AG04449 (cell line): ENCODE measurements at places on chromosomes 13 and 19.

DNA sequence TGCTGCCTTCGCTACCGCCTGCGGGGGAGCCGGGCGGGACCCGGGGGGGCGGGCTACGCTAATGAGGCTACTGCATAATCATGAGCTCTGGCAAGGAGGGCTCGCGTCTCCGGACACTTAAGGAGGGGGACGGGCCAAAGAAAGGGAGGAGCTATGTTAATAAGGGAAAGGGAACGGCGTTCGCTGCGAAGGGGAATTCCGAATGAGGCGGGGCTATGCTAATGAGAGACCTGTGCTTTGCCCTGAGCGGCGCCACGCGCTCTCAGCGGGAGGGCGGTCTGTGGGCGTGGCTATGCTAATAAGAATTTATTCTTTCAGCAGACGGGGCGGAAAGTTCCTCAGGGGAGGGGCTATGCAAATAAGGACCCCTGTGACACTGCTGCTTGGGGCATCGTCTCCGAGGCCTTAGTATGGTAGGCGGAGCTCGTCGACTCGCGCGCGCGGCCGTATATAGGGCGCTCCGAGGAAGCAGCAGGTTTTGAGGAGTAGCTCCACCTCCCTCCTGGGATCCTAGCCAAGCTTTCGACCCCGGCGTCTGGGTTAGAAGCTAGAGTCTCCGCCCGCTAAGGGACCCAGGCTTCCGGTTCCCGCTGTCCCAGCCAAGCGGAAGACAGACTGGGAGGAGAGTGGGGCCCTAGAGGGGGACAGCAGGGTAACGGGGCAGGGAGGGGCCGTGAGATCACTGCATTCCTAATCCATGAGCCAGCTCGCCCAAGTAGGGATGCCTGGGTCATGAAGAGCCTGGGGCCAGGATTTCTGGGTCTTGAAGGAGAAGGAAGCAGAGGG is at the start of gene RRAS:
Gene RRAS, minus strand, starts transcription at position 31 of the 786 bp plus-strand sequence. CDS start 45 bp downstream, outside the sequence.
- peak; percentile 99 for DNase-seq

DNA sequence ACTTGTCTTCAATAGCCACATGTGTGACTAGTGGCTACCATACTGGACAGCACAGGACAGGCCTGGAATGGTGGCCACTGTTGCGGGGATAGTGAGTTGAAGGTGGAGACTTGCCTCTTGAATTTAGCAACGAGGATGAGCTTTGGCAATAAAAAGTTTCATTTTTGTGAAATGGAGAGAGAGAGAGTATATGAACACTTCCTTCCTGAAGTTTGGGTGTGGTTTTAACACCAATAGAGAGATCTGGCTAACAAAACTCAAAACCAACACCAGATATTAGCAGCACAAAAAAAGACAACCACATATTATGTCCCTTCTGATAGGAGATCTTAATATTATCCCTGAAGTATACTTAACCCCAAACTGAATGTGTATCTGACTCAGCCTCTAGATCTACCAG is 6.3 kb upstream of the LRFN3 start:
- DNase-seq: no peak

DNA sequence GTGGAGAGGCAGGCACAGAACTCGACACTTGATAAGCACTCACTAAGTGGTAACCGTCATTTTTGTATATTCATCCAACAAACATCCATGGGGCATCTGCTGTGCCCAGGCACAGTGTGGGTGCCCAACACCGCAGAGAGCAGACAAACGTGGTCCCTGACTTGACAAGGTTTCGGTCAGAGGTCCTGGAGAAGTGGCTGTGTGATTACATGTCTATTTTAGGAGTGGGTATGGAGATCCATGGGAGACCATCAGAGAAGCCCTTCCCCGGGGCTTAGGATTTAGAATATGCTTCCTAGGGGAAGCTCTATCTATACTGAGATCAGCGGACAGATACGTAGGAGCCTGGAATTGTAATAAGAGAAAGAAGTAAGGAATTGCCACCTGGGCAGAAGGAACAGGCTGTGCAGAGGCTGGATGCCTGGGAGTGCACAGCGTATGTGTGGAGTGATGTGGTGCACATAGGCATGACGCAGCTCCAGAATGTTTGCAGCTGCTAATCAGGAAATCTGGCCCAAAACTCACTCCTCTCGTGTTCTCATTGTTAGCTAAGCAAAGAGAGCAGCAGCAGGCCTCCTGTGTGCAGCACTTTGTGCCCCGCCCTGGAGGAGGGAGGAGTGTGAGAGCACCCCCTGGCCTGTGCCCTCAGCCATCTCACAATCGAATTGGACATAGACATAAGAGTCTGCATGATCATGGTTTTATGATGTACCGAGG is 23.0 kb upstream of the IRS2 start:
- DNase-seq: no peak

DNA sequence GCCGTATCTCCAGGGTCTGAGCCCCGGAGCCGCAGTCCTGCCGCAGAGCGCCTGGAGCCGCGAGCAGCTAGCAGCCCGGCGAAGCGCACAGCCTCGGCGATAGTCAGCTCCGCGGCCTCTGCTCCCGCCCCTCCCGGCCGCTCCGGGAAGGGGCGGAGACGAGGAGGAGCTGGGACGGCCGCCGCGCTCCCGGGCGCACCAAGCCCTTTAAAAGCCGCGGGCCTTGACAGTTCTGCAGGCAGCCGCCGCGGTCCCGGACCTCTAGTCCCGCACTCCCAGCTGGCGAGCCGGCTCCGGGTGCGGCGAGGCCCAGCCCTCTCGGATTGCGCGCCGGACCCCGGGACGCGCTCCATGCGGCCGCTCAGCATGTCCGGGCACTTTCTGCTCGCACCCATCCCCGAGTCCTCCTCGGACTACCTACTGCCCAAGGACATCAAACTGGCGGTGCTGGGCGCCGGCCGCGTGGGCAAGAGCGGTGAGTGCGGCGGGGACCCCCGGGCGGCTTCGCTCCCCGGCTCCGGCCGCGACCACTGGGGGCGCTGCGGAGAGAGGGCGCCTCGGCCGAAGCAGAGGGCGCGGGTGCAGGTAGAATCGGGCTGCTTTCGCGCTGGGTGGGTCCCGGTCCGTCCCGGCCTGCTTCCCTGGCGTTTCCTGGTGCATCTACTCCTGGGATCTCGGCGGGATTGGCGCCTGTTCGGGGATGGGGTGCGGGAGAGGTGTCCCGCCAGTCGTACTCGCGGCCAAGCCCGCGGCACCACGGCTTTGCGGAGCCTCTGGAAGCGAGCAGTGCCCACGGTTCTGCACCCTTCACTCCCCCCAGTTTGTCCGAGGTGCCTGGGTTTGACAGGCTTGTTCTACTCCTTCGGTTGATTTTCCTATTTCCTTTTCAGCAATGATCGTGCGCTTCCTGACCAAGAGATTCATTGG is at the start of gene RASL11A:
Gene RASL11A, plus strand, starts transcription at position 237 of the 927 bp plus-strand sequence. Its CDS starts 115 bp downstream, at position 352.
- DNase-seq: no peak

- DNase-seq: no peak
Observed at GRCh38 chr19:17420475-17420924, 653 bp downstream of the MVB12A start.

DNA sequence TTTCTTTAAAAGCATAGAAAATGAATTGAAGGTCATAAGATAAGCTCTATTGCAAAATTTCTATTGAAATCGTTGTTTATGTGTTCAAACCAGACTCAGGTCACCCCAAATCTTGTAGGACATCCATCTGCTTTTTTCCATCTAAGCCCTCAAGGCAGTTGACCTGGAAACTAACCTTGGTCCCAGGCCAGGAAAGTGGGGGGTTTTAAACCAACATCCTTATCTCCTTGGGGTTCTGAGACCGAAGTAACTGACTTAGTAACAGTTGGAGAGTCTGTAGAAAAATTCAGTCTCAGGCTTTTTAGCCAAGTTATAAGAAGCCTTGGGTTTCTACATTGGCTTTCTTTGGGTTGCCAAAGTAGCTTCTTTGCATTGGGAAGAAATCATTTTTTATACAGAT is 23.4 kb downstream of the ZNF507 start:
- DNase-seq: no peak

DNA sequence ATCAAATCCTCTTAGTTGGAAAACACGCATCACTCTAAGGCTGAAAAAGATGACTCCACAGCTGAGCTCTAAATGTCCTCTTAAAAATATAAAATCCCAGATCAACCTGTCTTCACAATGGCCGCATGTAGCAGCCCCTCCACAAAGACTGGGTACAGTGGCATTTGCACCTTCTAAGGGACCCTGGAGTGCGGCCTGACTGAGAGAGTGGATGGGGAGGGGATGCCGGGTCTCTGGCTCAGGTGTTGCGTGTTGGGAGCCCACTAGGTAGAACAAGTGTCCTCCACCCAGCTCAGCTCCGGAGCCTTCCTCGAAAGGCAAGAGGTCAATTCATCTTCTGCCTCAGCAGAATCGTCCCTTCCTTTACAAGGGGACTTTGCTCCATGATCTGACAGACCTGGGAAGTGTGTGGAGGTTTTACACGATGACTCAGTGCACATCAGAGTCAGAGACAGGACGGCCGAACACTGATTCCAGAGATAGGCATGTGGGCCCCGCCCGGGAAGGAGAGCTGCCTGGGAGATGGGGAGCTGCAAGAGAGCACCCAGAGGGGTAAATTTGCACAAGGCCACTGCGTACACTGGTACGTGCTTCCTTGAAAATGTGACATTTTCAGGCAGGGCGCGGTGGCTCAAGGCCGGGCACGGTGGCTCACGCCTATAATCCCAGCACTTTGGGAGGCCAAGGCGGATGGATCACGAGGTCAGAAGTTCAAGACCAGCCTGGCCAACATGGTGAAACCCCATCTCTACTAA is 23.5 kb upstream of the SLC15A1 start:
- no peak for DNase-seq

- DNase-seq: no peak
Observed at GRCh38 chr19:21256722-21257121, 72.5 kb downstream of the ZNF708 start.

- no peak for DNase-seq
Observed at GRCh38 chr13:41012536-41012935, 6.6 kb downstream of the ELF1 start.

DNA sequence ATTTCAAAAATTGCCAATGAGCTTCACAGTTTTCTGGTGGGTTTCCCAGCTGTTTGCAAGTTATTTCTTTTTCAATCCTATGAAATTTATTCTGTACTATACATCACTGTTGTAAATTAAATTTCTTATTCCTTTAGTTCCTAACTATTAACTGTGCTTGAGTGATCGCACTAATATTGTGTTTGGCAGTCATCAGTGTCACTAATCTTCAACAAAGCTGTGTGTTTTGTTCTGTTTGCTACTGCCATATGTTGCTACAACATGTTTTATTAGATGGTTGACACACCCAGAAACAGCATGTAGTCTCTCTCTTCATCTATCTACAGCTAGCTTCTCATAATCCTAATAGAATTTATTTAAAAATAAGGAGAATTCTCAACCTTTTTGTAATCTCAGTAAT is 453.6 kb upstream of the PRR20A start:
- no peak for DNase-seq

GRCh38 chr13:113170511-113170910 is 12.1 kb downstream of the PROZ start:
- DNase-seq: no peak

GRCh38 chr13:50359041-50359367 is 343.8 kb downstream of the KCNRG start:
- DNase-seq: no peak

- no peak for DNase-seq
Observed at GRCh38 chr13:27280009-27280656, 9.5 kb downstream of the RASL11A start.

DNA sequence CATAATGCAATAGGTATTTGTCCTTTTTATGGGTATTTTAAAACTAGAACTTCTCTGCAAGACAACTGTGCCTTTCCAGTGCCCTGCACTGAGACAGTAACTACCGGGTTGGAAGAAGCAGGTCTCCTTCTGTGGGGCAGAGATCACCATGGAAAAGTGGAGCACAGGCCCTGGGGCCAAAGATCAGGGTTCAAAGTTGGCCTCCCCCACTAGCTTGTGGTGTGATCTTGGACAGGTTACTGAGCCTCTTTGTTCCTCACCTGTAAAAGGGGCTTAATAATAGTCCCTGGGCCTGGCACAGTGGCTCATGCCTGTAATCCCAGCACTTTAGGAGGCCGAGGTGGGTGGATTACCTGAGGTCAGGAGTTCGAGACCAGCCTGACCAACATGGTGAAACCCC is 68.3 kb downstream of the CEBPG start:
- DNase-seq: no peak

- no peak for DNase-seq
Observed at GRCh38 chr13:95352486-95352885, 51.2 kb upstream of the ABCC4 start.

GRCh38 chr19:55644191-55644833 is 863 bp downstream of the ZNF581 start:
- no peak for DNase-seq

DNA sequence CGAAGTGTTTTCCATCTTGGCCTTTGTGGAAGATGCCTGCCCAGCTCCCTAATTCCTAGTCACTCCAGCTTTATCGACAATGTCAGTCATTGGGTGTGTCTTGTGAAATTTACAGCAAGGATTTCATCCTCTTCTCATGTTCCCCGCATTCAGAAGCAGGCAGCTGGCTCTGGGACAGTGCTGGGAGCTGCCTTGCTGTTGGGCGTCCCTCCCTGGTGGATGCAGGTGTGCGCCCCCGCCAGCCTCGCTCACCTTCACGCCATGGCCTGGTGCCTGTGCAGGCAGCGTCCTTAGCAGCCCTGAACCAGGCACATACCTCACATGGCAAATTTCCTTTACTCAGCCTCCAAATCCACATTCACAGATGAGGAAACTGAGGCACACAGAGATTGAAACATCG is 39.7 kb upstream of the TFDP1 start:
- DNase-seq: no peak

DNA sequence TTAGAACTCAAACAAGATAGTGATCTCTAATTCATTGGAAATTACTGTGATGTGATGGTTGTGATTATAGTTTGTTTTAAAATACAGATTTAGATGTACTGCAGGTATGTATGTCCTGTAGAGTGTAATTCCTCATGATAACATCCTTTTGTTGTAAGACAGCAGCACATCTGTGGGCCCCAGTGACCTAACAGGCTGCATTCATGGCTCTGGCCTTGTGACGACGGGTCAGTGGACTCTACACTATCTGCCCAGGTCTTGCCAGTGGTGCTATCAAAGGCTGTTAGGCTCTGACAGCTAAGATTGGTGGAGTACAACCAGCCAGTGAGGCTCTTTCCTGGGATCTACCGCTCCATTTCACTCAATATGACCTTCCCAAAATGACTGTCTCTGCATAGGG is 158.4 kb downstream of the MTUS2 start:
- DNase-seq: no peak

- DNase-seq: no peak
Observed at GRCh38 chr19:57171551-57172081, 4.3 kb upstream of the DUXA start.

GRCh38 chr19:19477705-19478383 is 37.5 kb downstream of the TSSK6 start:
- no peak for DNase-seq
